ENCODE measurements at places on chromosomes 2 and 18.

GRCh38 chr2:174632841-174633622 lies 35.4 kb upstream of the WIPF1 start:
- DNase-seq = no peak

GRCh38 chr18:6103741-6104140 lies 208.4 kb upstream of the TMEM200C start:
- no peak for DNase-seq

DNA sequence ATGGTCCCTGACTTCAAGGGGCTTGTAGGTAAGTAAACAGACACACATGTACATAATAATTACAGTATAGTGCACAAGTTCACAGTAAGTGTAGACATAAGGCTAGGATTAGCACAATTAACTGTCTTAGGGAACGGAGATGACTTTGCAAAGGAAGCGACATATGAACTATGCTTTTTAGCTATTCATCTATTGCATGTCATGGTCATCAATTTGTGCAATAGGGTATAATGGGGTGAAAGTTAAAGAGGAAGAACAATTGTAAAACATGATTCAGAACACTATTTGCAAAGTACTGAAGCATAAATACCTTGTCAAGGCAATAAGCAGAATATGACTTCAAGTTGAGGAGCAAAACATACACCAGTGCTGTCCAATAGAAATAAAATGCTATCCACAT lies 112.3 kb upstream of the SLC8A1 start:
- no peak for DNase-seq

- DNase-seq = peak; percentile 78
These were observed 3.3 kb upstream of the SPRED2 start for GRCh38 chr2:65435625-65436168.

GRCh38 chr2:111061191-111061590 lies 59.5 kb upstream of the BCL2L11 start:
- no peak for DNase-seq

DNA sequence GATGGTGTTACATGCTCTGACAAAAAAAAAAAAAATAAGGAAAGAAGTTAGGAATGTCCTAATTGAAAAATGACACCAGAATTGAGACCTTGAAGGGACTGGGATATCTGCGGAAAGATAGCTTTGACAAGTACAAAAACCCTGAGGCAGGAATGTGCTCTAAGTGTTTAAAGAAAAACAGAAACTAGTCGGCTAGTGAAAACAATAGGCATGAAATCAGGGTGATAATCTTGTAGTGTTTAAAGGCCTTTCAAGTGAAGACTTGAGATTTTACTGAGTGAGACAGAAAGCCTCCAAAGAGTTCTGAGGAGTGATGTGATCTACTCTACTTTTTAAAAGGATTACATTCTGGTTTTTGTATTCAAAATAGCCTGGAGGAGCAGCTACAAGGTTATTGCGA lies 107.4 kb downstream of the COBLL1 start:
- DNase-seq = no peak

GRCh38 chr2:37427241-37427640 lies 82.8 kb downstream of the QPCT start:
- no peak for DNase-seq

- no peak for DNase-seq
These were observed 7.9 kb upstream of the DGKD start for GRCh38 chr2:233346376-233346775.

DNA sequence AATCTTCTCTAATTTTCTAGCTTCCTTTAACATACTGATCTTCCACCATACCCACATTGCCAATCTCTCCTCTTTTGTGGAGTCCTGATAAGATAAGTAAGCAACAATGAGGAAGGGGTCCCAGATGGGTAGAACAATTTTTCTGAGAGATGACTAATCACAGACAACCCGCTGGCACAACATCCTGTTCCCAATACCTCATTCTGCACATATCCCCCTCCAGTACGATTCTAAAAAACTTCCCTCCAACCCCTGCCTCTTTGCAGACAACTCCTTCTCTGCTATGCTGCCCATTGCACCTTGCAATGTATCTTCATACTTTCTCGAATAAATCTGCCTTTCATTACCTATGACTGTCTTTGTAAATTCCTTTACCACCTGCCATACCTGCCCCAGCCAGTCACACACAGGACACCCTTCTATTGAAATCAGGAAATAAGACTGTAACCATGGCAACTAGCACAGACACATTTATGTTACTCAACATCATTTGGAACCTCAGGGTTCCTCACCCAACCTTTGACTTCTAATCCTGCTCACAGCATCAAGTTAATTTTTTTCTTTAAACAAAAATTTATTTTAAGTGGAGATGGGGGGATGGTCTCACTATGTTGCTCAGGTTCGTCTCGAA lies 7.4 kb upstream of the EXOC6B start:
- no peak for DNase-seq

DNA sequence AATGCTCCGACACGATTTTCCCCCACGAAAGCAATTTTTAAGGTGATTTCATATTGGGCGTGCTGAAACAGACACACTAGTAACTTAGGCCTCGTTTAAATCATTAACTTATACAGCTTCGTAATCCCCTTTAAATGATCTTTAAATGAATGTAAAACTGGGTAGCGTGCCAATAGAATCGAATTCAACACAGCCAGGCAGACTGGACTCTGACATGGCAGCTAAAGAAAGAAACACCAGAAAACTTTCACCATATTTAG lies 2.4 kb upstream of the ID2 start:
- no peak for DNase-seq

Measured in stimulated activated effector memory CD8-positive, alpha-beta T cell treated with anti-CD3 and anti-CD28 coated beads, Interleukin-12 subunit alpha, Interleukin-12 subunit beta, amount 100 ng/mL, for 72 hours (primary cell).